GM18507 (cell line): ENCODE measurements at places on chromosomes 7 and 10.

DNA sequence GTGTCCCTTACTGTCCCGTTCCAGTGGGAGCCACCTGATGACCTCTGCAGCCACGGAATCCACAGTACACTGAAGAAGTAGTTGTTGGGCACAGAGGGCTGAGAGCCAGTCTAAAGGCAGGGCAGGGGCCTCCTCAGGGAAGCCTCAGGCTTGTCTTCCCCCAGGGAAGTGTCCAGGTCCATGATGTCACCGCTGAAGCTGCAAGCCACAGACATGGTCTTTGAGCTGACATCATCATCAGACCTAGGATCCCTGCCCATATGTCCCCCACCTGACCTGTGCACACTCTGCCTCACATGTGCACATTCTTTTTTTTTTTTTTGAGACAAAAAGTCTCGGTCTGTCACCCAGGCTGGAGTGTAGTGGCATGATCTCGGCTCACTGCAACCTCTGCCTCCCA, 38.4 kb upstream of the ELFN1 start:
- DNase-seq = no peak

DNA sequence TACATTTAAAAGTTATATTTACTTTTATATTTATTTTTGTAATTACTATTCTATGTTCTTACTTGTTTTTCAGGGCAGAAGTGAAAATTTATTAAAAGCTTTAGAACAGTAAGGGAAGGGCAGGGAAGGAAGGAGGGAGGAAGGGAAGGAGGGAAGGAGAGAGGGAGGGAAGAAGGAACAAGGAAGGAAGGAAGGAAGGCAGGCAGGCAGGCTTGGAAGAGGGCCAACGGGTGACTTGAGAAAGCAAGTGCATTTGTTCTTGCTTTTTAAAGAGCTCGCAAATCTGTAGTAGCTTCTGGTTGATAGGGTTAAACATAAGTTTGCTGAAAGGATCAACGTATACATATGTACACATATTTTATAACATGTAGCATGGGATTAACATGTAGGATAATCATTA, 725.3 kb upstream of the FZD8 start:
- no peak for DNase-seq

- DNase-seq = no peak
Observed at GRCh38 chr10:29857843-29858701, 201.3 kb downstream of the JCAD start.

DNA sequence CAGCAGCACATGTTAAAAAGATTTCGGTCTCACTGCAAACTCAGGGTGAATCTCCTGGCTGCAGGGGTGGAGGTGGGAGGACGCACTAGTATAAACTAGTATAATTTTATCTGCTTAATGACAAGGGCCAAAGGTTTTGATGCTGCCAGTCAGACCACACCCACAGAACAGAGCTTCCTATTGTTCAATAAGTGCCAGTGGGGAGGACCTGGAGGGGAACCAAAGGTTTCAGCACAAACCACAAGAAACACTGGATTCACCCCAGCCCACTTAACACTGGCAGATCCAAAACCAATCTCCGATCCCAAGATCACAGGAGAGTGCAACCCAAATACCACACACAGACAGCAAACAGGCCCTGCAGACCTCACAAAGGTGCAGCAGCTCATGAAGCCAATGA, 6.6 kb downstream of the VOPP1 start:
- DNase-seq = no peak

DNA sequence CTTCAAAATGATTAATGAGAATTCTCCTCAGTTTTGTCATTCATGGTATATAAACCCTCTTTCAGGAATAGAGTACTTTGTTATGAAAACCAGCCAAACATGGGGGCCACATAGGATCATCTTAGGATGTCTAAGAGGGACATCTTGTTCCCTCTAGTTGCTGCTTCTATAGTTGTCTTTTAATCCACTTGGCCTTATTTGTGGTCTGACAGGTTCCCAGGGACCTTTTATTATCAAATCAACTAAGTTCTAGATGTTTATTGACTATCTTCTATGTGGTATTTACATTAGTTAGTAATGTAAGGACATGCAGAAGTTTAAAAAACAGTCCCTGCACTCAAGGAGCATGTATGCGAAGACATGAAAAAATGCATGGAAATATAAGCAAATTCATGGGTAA, 1.6 kb upstream of the ZC3HAV1 start:
- DNase-seq = no peak

DNA sequence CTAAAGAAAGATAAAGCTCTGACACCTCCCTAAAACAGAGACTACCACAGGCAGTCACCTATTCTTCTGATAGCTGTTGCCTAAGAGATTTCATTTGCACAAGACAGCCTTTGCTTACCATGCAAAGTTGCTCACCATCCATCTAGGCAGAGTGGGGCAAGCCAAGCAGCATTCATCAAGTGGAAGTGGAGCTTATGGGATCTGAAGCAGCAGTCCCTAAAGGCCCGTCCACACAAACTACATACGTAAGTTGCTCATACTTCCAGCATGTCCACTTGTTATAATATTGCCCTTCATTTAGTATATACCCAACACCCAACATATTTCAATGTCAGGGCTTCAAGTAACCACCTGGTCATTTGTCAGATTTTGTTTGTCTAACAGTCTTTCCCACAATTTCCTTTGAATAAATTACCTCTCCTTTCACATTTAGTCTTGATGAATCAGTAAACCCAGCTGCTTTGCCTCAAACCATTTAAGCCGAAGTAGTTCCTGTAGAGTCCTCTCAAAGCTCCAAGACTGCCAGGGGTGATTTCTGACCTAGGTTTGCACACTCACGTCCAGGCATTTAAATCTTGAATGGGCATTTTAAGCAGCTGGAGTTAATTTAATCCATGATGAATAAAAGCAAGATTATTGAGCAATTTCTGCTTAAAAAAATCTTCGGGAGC, 67.9 kb downstream of the ATAD1 start:
- no peak for DNase-seq

GRCh38 chr10:84267503-84268126, 22.8 kb downstream of the RGR start:
- DNase-seq = no peak

DNA sequence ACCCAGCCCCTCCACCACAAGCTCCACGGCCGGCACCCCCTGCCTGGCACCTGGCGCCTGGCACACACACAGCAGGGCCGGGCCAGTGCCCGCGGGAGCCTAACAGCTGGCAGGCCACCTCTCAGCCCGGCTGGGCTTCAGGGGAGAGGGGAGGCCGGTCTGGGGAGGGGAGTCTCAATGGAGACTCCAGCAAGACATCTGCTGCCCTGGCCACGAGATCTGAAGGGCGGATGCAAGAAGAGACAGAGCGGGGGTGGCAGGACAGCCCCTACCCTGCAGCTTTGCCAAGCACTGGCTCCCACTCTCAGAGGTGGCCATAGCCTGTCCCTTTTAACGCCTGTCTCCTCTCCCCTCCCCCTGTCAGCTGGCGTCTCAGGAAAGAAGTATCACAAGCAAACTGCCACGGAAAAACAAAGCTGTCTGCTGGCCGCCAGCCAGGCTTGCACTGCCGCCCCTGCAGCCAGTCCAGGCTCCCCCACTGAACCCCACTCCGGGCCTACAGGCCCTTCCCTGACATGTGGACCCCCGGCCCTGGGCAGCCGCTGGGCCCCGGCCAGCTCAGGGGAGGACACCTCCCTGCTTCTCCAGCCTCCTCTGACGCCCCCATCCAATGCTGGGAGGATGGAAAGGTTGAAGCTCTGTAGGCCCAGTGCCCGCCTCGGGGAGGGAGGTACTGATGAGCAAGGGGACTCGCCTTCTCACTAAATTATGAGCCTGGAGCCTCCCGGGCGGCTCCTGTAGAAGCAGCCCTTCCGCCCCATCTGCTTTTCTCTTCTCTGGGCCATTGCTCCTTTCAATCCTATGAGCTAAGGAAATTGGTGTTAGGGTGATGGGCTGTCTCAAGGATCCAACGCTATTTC, 178.4 kb downstream of the ARHGAP12 start:
- DNase-seq = no peak

GRCh38 chr7:156566812-156567549, 73.6 kb upstream of the RNF32 start:
- no peak for DNase-seq

DNA sequence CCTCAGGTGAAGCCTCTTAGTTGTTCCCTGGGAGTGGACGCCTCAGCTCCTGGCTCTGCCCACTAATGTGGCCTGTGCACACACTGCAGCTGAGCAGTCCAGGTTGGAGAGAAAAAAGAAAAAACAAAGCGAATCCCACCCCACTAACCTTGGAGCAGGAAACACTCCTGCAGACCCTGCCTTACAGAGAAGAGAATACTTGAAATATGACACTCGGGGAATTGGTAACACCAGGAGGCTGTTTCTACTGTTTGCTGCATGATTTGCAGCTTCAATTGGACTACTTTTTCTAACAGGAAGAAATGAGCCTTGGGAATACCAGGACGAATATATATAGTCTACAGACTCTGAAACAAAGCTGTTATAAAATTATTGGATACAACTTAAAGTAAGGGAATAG, 22.2 kb downstream of the CDHR3 start:
- no peak for DNase-seq

DNA sequence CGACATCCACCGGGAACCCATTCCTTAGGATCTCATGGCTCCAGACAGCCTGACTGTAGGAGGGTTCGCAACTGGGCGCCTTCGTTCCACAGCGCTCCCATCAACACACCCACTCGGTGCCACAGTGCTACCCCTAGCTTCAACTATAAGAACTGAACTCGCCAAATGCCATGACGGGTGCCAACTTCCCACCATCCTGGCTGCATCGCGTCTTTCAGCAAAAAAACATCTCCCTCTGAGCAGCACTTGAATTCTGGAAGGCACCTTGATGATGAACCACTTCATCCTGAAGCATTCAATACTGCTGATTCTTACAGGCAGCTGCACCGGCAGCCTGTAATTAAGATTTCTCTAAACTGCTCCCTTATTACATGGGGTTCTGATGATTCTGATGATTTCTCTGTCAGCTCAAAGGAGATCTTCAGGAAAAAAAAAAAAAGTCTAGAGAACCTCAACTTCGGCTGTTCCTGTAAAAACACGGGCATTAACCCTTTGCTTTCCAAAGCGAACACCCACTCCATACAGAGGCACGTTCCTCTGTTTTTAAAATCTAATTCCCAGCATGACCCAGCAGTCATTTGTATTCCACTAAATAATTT, 1.3 kb downstream of the CYTH3 start:
- no peak for DNase-seq

DNA sequence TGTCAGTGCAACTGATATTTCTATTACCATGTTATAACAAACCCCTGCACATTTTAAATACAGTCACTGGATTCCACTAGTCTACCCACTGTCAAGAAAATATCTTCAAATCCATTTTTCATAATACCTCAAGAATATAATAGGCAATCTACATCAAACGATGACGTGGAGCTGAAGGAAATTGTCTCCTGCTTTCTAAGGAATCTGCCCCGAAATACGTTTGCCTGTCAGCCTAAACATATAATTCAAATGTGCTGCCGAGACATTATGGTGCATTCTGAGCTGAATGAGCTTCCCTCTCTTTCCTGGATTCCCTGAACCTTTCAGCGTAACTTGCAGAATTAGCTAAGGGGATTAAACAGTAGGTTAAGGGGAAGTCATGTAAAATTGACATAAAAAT, 306.8 kb downstream of the SORCS1 start:
- no peak for DNase-seq

- DNase-seq = no peak
Observed at GRCh38 chr7:128154504-128154903, 86.6 kb upstream of the LEP start.

DNA sequence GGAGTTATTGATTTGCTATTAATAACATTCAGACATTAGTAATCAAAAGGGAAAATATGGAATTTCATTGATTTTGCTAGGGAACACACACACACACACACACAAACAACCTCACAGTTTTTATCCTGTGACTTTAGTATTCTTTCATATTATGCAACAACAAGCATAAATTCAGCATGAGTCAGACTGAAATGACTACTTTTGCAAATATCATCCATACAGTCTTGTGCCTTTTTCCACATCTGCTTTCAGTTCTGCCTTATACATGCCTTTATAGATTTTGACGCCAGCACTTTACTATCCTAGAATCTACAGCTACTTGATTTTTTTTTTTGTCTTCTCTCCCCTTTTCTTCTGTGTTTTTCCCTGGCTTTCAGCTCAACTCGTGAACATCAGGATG, 975.8 kb upstream of the LRRTM3 start:
- no peak for DNase-seq

- no peak for DNase-seq
Observed at GRCh38 chr7:106423111-106423510, 138.3 kb upstream of the NAMPT start.

GRCh38 chr7:15305002-15305600, 256.7 kb downstream of the AGMO start:
- no peak for DNase-seq

GRCh38 chr10:110780704-110781103, 91.0 kb upstream of the PDCD4 start:
- no peak for DNase-seq

GRCh38 chr10:119643306-119644204, 7.6 kb upstream of the BAG3 start:
- no peak for DNase-seq

- DNase-seq = no peak
Observed at GRCh38 chr10:116960066-116960776, 44.8 kb downstream of the SHTN1 start.

- peak; percentile 83 for DNase-seq
Observed at GRCh38 chr7:98202367-98203195, 8.7 kb upstream of the BHLHA15 start.

DNA sequence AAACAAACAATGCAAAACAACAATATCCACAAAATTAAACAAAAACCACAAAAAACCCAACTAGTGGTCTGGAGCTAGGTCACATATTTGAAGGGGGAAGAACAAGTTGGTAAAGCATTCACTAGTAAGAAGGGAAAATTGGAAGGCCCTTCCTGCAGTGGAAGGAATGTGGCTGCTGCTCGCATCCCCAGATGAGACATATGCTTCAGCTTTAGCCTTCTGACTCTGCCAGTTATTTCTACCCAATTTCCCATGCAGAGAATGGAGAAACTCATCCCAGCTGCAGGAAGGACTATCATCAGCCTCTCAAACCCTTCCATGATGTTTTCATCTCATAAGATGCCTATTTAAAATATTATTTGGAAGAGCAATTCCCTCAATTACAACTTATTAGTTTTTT, 176.6 kb downstream of the BMPER start:
- no peak for DNase-seq

- DNase-seq = no peak
Observed at GRCh38 chr10:84156009-84156408, 16.7 kb downstream of the GHITM start.

- no peak for DNase-seq
Observed at GRCh38 chr10:73359492-73359891, 828 bp upstream of the CFAP70 start.

- no peak for DNase-seq
Observed at GRCh38 chr7:46990761-46991160, 591.1 kb downstream of the TNS3 start.

- DNase-seq = no peak
Observed at GRCh38 chr10:34526758-34527730, 288.1 kb downstream of the PARD3 start.

DNA sequence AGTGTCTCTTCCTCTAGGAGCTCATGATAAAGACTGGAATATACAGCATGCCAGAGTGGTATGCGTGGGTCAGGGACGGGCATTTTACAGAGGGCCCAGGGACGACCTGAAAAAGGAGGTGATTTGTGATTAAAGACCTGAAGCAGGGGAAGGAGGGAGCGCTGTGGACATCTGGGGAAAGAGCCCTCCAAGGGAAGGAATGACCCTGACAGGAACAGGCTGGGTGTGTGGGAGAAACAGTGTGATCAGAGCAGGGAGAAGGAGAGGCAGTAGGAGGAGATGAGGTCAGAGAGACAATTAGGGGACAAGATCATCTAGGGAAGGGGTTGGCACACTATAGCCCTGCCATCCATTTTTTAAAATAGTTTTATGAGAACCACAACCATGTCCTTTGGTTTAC, 3.4 kb upstream of the RASSF4 start:
- DNase-seq = no peak
